ENCODE measurements at places on chromosomes 4 and X. TPM values are rescaled to one million over a fixed set of nuclear protein-coding genes. Genes with fewer than 3 reads are reported as not detected.

DNA sequence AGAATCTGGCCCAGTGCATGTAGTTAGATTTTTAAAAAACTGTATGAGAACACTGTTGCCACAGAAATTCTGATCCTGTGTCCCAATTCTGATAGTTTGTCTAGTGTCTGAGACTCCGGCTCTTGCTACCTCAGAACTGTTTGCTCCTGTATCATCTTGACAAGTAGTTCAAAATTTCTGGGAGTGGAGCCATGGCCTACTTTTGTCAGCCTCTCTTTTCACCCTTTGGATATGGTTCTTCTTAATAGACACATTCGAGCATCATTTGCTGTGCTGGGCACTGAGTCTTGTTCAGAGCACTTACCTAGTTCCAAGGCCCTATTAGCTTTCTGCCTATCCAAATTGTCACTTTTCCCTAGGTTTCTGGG, 46.9 kb downstream of the ATP10D start:
- DNase-seq = no peak

DNA sequence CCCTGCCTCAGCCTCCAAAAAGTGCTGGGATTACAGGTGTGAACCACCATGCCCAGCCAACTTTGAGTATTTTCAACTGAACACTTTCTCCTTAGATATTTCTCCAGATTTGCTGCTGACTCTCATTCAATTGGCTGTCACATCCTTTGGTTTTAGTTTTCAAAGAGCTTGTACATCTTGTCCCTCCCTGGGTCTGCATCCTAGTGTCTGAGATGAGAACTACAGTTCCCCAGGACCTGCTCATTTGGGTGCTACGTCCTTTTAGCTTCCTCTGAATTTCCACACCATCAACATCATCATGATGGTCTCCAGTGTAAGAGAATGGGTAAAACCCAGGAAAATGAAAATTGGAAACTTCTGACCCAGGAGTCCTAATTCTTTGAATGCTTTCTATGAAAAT, 312.9 kb downstream of the NLGN4X start:
- no peak for DNase-seq

DNA sequence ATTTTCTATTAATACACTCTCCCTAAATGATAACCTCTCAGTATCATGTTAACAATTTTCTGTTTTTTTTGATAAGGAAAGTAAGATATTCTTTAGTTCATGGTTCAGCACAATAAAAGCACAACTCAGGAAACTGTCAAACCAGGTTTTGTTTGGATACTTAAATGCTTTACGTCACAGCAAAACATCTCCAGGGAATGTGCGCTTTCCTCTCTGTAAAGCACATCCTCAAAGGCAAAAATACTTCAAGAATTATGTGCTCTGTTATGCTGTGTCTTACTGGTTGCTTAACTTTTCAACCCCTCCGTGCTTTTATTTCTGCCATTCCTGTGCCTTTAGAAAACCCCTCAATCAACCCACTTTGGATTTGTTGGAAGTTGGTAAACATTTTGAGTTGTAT, 27.8 kb downstream of the SNX25 start:
- no peak for DNase-seq

- DNase-seq = no peak
Measured at GRCh38 chr4:28621591-28621990, 1761.0 kb downstream of the STIM2 start.

GRCh38 chr4:36244257-36245082, at the start of gene ARAP2:
Gene ARAP2, minus strand, starts transcription at chr4:36244514. Its CDS starts 15,028 bp downstream, at chr4:36229486.
- peak; percentile 32 for DNase-seq

GRCh38 chrX:132876523-132877338, 81.7 kb downstream of the HS6ST2 start:
- DNase-seq = no peak

The P2RY10 gene
- not detected for total RNA-seq

The AKAP14 gene
- total RNA-seq = not detected

The CCDC158 gene
- total RNA-seq = not detected

The TMEM255A gene
- total RNA-seq = not detected

The TECRL gene
- not detected for total RNA-seq
